NCI-H524 (cell line): ENCODE measurements at places on chromosomes 6 and 20.
A peak's percentile ranks its signal among the peaks of the same experiment; 100 is the strongest.

- DNase-seq, result no peak
Measured at GRCh38 chr20:34627458-34627857, 49.4 kb downstream of the PIGU start.

DNA sequence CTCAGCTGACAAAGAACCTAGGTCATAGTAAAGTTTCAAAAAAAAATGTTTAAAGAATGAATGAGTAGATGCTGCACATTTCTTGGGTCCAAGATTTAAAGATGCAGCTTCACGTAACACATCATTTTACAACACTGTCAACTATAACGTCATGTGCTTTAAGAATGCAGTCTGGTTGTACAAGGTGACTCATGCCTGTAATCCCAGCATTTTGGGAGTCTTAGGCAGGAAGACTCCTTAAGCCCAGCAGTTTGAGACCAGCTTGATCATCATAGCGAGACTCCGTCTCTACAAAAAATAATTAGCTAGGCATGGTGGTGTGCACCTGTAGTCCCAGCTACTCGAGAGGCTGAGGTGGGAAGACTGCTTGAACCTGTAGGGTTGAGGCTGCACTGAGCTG is 21.9 kb downstream of the SLC17A5 start:
- no peak for DNase-seq

- no peak for DNase-seq
Measured at GRCh38 chr6:33846226-33846625, 42.4 kb upstream of the MLN start.

GRCh38 chr6:34155471-34156300 is 9.8 kb upstream of the GRM4 start:
- no peak for DNase-seq

DNA sequence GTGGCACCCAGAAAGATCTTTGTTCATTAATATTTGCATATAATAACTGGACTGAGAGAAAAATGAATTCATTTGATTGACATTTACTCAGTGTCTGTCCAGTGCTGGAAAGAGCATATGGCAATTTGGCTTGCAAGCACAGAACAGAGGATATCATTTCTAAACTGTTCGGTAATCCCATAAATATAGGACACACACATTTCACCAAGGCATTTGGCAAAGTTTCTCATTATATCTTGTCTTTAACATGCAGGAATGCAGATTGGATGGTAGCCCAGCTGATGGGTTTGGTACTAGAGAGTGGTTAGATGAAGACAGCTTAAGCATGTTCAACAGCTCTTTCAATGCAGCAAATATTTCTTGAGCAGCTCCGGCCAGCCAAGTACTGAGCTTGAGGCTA is 259.2 kb downstream of the PRKN start:
- DNase-seq, result no peak

DNA sequence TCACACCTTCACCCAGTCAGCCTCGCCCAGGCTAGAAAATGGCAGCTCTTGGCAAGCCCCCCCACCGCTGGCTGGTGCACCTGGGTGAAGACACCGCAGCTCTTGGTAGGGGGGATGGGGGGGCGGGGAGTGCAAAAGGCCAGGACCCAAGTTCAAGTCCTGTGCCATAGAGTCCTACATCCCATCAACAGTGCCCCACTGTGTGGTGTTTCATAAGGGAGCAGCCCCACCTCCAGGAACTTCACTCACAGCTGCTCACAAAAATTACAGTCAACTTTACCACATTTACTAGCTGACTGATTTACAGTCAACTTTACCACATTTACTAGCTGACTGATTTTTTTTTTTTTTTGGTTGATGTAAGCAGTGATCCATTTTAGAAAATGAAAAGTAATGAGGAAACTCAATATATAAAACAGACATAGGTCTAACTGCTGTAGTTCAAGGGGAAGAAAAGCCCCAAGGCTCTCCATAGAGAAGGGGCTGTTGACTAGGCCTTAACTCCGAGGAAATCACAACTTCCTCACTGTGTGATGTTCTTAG is 208.9 kb upstream of the SNX9 start:
- DNase-seq, result no peak

DNA sequence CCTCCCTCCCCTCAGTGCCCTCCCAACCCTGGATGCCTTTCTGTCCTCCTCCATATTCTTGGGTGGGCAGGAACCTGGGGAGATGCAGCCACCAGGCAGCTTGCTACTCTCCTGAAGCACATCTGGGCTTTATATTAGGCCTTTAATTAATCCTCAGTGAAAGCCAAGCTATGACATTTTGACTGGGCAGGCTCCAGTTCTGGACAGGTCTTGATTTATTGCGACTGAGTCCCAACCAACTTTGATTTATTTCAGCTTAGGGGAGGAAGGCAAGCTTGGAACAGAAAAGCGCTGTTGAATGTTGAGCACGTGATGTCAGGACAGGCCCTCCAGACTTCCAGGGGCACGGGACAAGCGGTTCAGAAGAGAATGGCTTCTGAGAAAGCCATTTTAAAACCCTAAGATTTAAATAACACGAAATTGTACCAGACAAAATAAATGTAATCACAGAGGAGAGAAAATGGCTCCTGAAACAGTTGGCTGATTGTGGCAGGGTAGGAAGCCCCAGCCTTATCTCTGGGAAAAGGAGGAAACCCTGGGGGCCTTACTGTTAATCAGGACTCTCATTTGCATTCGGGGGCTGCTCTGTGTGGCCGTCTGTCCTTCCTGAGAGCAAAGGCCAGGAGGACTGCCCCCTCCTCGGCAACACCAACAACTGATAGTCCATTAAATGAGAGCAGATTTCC is 294.2 kb downstream of the FOXC1 start:
- no peak for DNase-seq

DNA sequence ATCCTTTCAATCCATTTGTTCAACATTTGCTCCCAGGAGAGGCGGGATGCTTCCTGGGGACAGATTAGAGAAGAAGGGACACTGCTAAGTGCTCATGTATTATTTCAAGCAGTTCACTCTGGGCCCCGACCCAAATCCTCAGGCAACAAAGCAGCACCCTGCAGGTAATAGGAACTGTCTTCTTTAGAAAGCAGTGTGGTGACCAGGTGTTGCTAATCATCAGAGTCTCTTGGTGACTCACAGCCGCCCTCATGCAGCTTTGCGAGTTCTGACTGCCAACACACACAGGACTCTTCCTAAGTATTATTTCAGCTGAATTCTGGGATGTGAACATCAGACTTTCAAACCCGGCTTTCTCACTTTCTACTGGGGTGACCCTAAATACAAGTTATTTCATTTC is 356.4 kb downstream of the PRKN start:
- DNase-seq, result no peak

DNA sequence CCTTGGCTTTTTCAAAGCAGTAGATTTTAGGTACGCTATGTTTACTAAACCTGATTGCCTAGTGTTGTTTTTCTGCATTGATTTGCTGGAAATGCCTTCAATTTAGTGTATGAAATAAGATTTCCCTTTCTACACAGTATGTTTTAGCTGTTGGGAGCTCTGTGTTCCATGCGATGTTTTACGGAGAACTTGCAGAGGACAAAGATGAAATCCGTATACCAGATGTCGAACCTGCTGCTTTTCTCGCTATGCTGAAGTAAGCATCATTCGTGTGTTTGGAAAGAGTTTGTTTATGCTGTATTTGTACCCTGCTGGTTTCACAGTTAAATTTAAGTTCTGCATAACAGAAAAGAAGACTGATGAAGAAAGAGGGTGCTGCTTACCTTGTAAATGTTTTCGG is 1.9 kb downstream of the BTBD3 start:
- peak; percentile 81 for DNase-seq

GRCh38 chr20:2538931-2539720 is 2.8 kb downstream of the TMC2 start:
- DNase-seq, result no peak

GRCh38 chr6:4271761-4272470 is 136.5 kb upstream of the ECI2 start:
- DNase-seq, result no peak

DNA sequence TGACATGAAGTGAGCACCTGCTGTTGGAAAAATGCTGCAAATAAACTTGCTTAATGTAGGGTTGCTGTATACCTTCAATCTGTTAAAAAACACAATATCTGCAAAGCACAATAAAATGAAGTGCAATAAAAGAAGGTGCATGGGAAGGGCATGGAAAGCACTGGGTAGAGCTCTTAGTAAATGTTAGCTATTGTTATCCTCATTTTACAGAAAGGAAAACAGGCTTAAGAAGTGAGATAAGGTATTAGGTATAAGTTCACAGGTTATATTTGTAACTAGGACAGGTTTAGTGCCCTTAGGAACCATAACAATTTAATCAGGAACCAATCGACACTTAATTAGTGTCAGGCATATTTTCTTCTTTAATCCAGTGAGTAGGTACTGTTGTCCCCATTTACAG is 36.7 kb downstream of the SLC22A2 start:
- DNase-seq, result no peak

GRCh38 chr6:137724018-137724403 is 143.0 kb upstream of the TNFAIP3 start:
- no peak for DNase-seq

- no peak for DNase-seq
Measured at GRCh38 chr6:33297406-33297955, 1.3 kb downstream of the RGL2 start.

DNA sequence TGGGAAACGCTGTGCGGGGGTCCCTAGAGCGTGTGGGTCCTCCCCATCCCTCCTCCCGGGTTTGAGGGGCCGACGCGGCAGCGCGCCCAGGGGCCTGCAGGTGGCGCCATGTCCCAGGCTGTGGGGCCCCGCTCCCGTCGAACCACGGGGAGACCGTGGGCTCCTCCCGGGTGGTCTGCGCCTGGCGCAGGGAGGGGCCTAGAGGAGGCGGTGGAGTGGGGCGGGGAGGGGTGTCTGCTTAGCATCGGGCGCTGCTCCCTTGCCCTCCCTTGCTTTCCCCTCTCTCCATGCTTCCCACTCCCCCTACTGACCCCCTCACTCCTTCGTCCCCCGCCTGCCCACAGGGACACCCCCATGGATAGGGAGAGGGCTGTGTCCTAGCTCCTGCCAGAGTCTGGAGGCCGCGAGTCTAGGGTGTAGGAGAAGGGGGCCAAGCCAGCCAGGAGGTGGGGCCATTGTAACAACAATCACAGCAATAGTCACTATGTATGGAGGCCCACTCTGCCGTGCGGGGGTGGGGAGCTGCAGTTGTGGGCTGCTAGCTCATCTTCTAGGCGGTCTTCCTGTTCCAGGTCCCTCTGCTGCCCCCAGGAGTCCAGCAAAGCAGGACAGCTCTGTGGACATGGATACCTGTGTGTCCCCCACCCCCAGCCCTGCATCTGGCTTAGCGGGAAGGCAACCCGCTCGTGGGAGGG is 51.7 kb downstream of the CHMP4B start:
- DNase-seq, result peak; percentile 56

- DNase-seq, result no peak
Measured at GRCh38 chr6:144087789-144088426, 7.5 kb downstream of the SF3B5 start.

GRCh38 chr6:30213957-30214656 is 901 bp upstream of the TRIM26 start:
- peak; percentile 41 for DNase-seq

- DNase-seq, result no peak
Measured at GRCh38 chr20:63471981-63472831, at the start of gene KCNQ2. Gene KCNQ2 (minus strand): TSS chr20:63472655. CDS start chr20:63472463, 192 bp downstream.

GRCh38 chr6:82095091-82095490 is 152.5 kb downstream of the IBTK start:
- DNase-seq, result no peak

GRCh38 chr20:25402583-25402982 is 4.9 kb upstream of the GINS1 start:
- no peak for DNase-seq

DNA sequence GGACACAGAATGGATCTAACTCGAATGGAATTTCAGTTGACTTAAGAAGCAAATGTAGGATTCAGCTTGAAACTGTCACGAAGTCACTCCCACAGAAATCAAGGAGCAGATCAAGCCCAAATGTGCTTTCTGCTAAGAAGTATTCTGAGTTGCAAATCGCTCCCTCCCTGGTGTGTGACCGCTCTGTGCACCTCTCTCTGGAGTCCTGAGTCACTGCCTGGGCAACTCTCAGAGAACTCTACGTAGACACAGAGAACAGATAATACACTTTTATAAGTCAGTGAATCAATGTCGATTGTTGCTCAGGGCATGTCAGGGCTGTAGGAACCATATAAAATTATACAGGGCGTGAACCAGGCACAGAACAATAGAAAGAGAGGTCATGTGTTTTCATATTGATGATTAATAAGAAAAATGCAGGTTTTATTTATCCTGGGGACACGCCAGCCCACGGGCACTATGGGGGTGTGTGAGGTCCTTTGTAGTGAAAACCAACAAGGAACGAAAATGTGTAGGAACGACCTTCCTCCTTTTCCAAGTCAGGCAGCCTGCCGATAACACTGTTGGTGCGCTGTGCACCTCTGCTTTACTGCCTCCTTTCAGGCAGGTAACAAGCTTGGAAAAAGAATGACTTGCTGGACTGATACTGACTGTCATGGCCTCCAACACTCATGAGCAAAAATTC is 248.1 kb upstream of the FOXQ1 start:
- no peak for DNase-seq

DNA sequence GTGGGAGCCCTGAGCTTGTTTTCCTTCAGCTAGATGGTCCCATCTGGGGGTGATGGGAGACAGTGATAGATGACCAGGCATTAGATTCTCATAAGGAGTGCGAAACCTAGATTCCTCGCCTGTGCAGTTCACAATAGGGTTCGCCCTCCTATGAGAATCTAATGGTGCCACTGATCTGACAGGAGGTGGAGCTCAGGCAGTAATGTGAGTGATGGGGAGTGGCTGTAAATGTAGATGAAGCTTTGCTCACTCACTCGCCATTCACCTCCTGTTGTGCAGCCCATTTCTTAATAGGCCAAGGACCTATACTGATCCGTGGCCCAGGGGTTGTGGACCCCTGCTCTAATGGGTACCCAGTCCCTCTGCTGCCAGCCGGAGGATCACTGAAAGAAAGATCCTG is 20.7 kb upstream of the KCNB1 start:
- no peak for DNase-seq

GRCh38 chr6:121959501-121959900 is 440.0 kb upstream of the HSF2 start:
- DNase-seq, result no peak

- DNase-seq, result no peak
Measured at GRCh38 chr20:10682939-10683338, 9.1 kb upstream of the JAG1 start.

GRCh38 chr6:169503422-169504152 is 198.2 kb downstream of the WDR27 start:
- no peak for DNase-seq

DNA sequence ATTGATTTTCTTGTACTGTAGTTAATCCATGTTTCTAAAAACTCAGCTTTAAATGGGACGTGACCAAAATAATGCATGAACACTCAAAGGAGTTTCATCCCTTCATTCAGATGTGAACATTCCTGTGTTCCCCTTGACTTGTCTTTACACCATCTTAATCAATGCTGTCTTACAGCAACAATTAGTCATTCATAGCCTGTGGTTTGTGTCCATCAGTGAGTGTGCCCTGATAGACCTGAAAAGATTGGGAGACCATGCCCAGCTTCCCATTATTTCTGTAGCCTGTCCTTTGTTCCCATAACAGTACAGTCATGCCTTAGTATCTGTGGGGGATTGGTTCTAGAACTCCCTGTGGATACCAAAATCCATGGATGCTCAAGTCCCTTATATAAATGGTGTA is 23.9 kb downstream of the NT5E start:
- no peak for DNase-seq
